Activated CD8-positive, alpha-beta memory T cell treated with anti-CD3 and anti-CD28 coated beads, Interleukin-2, amount 50 U/mL, for 48 hours (primary cell): ENCODE measurements at places on chromosomes 6 and 20.

DNA sequence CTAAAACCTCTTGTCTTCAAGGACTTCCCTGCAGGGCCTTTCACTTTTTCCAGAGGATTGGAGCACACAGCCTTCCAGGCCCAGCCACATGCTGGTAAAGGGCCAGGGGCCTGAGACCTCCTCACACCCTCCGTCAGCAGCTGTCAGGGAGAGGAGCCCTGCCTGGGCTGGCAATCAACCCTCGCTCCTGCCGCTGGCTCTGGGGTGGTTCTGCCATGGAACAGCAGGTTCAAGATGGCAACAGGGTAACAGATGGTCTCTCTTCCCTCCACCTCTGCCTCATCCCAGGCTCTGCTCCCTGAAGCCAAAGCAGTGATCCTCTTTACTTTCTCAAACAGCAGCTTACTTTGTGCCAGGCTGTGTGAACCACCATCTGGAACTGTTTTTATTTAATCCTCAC, 23.8 kb downstream of the PCNA start:
- peak; percentile 36 for DNase-seq

GRCh38 chr6:141326925-141327324, 805.8 kb upstream of the GJE1 start:
- no peak for DNase-seq

DNA sequence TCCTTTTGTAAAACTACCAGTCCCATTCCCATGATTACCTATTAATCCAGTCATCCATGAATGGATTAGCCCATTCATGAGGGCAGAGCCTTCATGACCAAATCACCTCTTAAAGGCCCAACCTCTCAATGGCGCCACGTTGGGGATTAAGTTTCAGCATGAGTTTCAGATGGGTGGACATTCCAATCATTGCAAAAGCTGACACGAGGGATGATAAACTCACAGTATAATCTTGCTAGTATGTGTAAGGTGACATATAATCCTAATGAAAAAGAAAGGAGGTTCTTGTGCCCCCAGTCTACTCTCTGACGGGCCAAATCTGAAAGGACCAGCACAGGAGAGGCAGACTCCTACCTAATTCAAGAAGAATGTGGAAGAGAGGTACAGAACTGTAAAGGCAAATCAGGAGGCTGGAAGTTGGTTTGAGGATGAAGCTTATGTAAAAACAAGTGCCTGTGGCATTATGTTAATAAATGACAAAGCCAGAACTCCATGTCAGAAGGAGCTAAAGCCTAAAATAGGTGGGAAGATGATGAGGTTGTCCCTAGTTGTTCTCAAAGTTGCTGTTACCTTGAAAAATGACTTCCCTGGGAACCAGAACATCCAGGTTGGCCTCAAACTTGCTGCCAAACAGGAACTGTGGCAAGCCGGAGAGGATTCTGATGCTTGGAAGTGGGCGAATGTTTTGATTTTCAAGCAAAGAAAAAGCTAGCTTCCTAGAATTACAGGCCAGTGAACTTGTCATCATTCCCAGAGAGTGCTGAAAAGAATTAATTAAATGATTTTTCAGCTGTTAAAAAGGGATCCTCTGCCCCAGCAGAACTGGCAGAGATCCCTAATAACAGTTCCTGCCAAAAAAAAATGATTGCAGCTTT, 106.5 kb upstream of the TIAM2 start:
- no peak for DNase-seq

DNA sequence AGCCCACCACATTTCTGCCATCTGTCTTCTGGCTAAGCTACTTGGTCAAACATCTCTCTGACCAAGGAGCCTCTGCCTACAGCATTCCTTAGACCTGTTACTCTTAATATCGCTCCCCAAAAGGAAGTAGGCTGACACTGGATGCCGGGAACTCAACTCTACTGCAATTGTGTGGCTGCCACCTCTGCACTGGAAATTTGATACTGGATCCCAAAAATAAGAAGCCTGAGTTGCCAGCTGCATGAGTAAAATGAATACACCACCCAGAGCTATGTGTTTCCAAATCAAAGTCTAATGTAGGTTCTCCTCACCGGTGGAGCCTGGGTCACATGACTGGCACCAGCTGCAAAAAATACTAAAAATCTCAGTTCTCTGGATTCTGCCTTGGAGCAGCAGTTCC, 36.9 kb downstream of the UNC5CL start:
- no peak for DNase-seq

DNA sequence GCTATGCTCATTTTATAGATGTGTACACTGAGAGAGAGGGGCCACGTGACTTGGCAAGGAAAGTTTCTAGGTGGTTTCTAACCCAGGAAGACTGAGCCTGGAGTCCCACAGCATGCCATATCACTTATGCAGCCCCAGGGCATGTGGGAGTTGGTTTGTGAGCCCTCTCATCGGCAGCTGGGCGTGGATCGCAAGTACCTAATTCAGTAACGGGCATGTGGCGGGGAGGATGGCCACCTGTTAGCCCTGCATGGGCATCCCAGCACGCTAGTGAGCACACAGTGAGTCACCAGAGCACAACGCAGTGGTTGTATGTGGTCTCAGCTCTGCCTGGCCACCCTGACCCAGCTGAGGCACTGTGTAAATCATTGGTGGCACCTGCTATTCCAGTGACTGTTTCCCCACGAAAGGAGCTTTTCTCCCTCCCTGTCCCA, 88.3 kb downstream of the NINL start:
- no peak for DNase-seq

GRCh38 chr20:25283221-25283951, 35.5 kb downstream of the PYGB start:
- no peak for DNase-seq

DNA sequence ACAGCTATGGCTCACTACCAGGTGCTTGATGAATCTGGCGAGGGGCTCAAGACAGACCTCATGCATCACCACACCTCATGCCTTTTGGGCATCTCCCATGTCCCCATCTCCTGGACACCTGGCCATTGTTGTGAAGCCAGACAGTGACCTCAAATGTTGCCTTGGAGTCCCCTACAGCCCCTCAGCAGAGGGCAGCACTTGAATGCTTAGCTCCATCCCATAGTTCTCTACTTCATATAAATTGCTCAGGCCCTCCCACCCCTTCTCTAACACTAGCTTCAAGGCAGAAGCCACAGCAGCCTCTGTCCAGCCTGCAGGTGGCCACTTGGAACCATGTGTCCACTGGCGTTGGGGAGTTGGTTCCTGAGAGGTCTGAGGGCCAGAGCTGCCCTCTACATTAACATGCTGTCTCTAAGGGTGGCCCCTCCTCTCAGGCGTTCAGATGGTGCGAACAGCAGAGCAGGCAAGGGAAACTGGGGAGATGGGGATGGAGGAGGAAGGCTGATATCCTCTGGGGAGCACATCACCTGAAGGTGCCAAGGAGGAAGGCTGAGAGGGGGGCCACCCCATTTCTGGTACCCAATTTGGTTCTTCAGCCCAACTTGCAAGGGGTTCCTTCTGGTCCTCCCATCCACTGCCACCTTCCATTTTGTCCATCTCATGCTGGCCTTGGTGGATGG, 31.3 kb downstream of the MOCS1 start:
- DNase-seq: no peak

- no peak for DNase-seq
Measured at GRCh38 chr6:136958168-136958567, 36.1 kb downstream of the SLC35D3 start.

DNA sequence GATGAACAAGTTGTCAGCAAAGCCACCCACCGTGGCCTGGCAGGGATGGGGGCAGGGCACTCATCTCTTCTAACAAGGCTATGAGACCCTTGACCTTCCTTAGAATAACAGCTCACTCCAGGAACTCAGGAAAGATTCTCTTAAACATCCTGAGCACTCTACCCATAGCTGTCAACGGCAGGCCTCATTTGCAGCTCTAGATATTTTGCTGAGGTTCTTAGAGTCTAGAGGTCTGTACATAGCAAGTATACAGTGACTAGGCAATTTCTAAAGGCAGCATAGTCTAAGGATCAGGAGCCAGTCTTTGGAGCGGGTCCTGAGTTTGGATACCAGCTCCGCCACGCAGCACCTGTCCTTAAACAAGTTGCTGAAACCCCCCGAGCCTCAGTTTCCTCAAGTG, 11.7 kb downstream of the TRERF1 start:
- DNase-seq: no peak

- no peak for DNase-seq
Measured at GRCh38 chr6:2503816-2504494, 246.8 kb downstream of the MYLK4 start.

DNA sequence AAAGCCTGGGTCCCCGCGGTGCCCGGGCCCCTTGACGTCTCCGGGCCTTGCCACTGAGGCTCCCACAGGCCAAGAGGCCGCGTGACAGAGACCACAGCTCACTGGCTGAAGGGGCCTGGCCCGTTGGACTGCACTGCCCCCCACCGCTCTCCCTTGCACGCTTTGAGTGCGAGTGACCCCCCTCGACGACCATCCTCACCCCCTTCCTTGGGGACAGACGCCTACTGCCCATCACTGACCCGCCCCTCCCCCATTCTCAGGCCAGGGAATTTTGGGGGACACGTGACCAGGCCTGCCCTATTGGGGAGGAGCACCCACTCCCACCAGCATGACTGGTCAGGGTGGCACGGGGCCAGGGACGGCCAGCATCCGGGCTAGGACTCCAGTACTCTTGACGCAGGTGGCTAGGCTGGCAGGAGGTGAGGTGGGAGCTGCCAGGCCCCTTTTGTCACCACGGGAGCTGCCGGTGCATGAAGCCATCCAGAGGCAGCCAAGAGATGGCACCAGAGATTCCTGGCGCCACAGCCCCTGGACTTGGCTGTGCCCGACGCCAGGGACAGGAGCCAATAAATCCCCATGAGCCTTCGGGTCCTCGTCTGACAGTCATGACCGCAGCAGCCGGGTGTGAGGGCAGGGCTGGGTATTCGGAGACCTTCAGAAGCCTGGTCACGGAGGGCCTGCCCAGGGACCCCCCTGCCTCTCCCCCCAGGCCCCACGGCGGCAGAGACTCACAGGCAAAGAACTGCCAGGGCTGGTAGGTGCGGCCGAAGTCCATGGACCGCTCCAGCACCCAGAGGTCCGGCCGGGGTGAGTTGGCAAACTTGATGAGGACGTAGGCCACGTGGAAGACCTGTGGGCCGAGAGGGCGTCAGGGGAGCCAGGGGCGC, 14.5 kb downstream of the LAMA5 start:
- no peak for DNase-seq

GRCh38 chr6:113112086-113112485, 745.1 kb upstream of the MARCKS start:
- no peak for DNase-seq

GRCh38 chr6:152571089-152571488, 66.1 kb downstream of the SYNE1 start:
- DNase-seq: no peak

DNA sequence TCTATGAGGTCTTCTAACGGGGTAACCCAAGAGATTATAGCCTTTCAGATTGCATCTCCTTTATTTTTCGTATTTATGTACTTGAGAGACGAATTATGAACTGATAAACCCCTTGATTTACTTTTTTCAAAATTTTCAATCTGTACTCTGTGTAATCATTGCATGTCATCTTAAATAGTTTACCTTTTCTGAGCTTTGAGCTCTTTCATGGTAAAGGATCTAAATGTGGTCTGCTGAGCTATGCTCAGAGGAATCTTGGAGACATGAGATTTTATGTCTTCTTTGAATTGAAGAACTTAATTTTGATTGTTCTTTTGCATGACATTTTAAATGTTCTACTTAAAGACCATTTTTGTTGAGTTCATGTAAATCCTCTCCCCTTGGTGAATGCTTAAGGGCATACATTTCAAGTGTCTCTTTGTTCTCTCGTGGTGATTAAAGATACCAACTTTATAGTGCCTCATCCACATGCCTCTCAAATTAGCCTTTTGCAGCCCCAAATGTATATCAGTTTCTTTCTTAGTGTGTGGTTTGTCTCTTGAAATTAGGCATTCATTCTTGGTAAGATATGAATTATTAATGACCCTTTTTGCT, 116.3 kb upstream of the SCGN start:
- DNase-seq: no peak

DNA sequence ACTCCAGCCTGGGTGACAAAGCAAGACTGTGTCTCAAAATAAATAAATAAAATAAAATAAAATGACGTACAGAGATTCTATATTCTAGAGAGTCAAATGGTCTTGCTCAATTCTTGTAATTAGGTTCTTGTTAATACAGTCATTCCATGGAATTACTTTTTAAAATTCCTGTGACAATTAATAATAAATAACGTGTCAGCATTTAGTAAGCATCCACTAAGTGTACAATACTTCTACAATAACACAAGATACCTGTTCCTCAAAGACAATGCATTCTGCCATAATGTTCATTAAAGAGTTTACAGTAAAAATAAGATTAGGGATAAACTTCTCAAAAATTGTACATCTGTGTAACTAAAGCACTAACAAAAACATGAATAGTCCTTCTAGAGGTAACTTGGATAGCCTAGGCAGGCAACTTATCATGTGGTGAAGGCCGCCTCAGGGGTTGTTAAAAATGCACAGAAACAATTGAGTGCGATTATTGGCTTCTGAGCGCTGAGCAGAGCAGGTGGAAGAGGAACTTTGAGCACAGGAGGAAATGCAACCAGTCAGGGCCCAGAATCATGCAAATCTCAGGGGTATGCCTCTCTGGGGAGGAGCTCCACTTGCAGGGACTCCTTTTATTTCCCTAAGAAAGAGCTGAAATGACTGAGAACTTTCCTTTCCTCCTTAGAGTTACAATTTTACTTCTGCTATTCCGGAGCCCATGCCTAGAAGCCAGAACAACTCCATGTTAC, 37.1 kb downstream of the QRSL1 start:
- DNase-seq: no peak

DNA sequence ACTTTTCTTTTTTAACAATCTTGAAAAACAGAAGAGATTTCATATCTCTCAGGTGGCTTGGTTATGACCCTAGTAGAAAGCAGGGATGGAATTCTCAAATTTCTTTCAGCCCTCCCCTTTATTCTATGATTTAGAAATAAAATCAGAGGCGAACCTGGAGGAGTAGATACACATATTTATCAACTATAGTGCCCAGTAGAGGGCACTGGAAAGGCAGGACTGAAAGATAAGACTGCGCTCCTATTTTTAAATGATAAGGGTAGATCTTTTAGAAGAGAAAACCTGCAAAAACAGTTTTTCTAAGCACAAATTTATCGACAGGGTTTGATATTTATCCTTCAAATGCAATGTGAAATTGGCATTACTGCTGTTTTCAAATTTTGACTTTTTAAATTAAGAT, 1296.6 kb downstream of the EPHA7 start:
- DNase-seq: no peak

- peak; percentile 26 for DNase-seq
Measured at GRCh38 chr6:14924126-14925024, 321.5 kb upstream of the JARID2 start.

GRCh38 chr6:3912361-3913076, 63.3 kb downstream of the FAM50B start:
- no peak for DNase-seq

GRCh38 chr6:163627274-163628062, 212.9 kb downstream of the QKI start:
- DNase-seq: no peak
